ENCODE measurements at places on chromosomes 13 and 19.
A peak's percentile ranks its signal among the peaks of the same experiment; 100 is the strongest.

GRCh38 chr13:74761801-74762757 is 627.9 kb upstream of the KLF12 start:
- no peak for DNase-seq

DNA sequence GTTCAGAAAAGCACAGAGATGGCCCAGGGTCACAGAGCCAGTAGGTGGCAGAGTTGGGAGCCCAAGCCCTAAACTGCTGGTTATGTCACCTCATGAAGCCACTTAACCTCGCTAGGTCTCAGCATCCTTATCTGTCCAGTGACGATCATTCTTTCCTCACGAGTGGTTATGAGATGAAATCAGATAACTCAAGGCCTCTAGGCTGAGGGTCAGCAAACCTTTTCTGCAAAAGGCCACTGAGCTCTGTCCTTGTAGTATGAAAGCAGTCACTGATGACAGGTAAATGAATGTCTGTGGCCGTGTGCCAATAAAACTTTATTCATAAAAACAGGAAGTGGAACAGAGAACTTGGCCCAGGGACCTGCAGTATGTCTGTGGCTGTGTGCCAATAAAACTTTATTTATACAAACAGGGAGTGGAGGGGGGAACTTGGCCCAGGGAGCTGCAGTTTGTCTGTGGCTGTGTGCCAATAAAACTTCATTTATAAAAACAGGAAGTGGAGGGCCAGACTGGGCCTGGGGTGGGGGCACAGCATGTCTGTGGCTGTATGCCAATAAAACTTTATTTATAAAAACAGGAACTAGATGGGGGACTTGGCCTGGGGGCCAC is 71.2 kb downstream of the GNG7 start:
- no peak for DNase-seq

DNA sequence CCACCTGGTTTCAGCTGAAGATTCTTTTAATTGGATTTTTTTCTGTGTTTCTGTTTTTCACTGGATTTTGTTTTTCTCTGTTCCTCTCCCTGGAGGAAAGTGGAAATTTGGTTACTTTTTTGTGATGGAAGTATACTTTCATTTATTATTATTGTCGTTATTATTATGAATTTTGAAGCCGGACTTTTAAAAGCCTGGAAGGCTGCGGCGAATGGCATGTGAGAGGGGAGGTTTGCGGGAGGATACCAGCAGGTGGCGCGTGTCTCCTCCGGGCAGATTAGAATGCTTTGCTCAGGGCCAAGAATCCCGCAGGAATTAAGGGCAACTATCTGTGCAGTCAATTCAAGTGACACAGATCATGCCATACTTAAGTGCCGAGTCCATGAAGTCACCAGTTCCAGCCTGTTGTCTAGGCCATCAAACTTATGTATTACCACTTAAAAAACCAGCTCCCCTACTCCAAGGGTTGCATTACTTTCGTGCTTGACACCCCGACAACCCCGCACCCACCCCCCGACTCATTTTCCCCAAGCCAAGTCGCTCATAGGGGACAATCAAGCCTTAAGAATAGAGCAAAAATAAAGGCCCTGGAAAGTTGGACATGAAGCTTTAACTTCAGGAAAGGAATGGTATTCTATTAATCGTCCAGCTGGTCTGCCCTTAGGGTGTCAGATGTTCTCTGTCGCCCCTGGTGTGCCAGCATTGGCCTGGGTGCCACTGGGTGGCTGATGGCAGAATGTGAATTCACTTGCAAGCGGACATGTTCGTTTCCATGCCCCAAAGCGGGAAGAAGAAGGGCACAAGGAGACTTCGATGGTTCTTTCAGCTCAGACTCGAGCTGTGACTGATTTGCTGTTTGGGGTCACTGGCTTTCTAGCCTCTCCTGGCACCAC is 1.3 kb upstream of the LRCH1 start:
- peak; percentile 81 for DNase-seq

DNA sequence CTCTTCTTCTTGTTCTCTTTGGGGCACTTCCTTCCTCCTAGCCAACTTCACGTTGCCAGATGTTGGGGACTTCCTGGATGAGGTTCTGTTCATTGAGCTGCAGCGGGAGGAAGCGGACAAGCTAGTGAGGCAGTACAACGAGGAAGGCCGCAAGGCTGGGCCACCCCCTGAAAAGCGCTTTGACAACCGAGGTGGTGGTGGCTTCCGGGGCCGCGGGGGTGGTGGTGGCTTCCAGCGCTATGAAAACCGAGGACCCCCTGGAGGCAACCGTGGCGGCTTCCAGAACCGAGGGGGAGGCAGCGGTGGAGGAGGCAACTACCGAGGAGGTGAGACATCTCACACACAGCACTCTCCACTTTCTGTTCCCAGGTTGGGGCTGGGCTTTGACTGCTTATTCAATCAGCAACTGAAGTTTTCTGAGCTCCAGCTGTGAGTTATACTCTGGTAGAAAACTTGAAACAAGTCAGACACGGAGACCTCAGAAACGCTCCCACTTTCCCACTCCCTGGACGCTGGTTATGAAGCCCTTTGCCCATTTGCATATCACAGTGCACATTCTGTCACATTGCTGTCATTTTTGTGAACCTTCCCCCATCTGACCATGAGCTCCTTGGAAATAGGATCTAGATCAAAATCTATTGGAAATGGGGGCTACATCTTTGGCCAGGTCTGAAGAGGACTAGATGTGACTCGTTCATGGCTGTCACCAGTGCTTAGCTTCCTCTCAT is 7.2 kb upstream of the CCDC97 start:
- peak; percentile 80 for DNase-seq

GRCh38 chr13:95188128-95188527 is 113.1 kb downstream of the ABCC4 start:
- DNase-seq = no peak

- no peak for DNase-seq
Measured at GRCh38 chr13:85303630-85304029, 495.6 kb downstream of the SLITRK6 start.

GRCh38 chr13:53138376-53139036 is 109.9 kb downstream of the OLFM4 start:
- no peak for DNase-seq

DNA sequence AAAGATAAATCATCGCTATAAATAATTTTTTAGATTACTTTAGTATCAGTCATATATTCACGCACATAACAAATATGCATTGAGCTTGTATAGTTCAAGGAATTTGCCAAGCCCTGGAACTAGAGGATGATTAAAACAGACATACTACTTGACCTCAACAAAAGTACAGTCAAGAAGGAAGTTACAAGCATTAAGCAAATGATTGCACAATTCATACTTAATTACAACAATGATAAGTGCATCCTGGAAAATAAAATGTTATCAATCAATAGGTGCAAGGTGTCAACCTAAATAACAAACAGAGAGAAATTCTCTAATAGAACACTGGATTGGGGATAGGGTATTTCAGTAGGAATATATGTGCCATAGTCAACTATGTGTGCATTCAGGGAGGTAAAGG is 491.2 kb downstream of the GPC5 start:
- no peak for DNase-seq

DNA sequence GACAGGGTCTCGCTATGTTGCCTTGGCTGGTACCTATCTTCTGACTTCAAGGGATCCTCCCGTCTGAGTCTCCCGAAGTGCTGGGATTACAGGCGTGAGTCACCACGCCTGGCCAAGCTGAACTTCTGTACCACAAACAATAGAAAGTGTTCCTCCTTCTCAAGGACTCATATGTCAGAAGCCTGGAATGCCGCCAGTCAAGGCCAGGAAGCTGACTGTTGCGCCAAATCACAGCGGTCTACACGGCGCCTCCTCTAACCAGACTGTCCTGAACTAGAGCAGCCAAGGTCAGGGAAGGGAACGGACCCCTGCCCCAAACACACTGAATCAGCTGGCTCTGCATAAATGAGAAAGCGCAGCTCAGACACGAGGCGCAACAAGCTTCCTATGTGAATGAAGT is 14.6 kb downstream of the RAB20 start:
- DNase-seq = no peak

- no peak for DNase-seq
Measured at GRCh38 chr13:69690999-69691398, 416.6 kb upstream of the ATXN8OS start.

- no peak for DNase-seq
Measured at GRCh38 chr19:7832009-7832408, 2.0 kb downstream of the EVI5L start.

- DNase-seq = no peak
Measured at GRCh38 chr13:46736541-46737310, 60.2 kb downstream of the ESD start.

DNA sequence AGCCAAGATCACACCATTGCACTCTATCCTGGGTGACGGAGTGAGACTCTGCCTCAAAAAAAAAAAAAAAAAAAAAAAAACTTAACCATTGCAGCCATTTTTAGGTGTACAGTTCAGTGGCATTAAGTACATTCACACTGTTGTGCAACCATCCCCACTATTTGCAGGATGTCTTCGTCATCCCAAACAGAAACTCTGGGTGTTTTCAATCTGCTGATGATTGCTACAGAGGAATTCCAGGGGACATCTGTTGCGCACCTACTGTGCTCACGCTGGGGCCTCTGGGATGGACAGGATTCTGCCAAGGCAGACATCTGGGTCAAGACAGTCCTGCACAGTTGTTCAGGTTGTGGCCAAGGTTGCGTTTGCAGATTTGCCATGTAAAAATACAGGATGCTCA is 2.4 kb upstream of the APOC4 start:
- no peak for DNase-seq

- DNase-seq = no peak
Measured at GRCh38 chr13:109145631-109146030, 516.2 kb downstream of the MYO16 start.

- DNase-seq = no peak
Measured at GRCh38 chr13:101876951-101877350, 424.5 kb downstream of the ITGBL1 start.

DNA sequence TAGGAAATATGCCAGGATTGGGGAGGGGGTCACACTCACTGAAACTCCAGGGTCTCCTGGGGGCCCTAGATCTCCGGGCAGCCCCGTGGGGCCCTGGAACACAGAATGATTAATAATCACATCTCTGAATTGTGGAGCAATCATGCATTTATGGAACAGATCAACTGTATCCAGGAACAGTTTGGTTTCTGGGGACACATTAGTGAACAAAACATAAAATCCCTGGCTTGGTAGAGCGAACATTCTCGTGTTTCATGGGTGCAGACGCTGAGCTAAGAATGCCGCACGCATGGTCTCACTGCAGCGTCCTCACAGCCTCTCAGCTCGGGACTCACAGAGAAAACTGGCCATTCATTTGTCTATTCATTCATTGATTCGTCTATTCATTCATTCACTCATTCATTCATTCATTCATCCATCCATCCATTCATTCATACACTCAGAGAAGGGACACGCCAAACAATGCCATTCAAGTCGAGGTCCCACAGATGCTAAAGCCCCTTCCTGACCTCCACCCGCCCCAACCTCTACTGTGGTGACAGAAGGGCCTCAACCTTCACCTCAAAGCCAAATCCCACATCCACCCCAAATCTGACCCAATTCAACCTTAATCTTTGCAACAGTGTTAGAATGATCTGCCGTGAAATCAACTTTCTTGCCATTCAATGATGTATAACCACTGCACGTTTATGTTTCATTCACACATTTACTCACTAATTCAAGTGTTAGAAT is 35.0 kb upstream of the OLFM2 start:
- DNase-seq = no peak

- no peak for DNase-seq
Measured at GRCh38 chr13:110276553-110276950, 30.4 kb downstream of the COL4A1 start.

DNA sequence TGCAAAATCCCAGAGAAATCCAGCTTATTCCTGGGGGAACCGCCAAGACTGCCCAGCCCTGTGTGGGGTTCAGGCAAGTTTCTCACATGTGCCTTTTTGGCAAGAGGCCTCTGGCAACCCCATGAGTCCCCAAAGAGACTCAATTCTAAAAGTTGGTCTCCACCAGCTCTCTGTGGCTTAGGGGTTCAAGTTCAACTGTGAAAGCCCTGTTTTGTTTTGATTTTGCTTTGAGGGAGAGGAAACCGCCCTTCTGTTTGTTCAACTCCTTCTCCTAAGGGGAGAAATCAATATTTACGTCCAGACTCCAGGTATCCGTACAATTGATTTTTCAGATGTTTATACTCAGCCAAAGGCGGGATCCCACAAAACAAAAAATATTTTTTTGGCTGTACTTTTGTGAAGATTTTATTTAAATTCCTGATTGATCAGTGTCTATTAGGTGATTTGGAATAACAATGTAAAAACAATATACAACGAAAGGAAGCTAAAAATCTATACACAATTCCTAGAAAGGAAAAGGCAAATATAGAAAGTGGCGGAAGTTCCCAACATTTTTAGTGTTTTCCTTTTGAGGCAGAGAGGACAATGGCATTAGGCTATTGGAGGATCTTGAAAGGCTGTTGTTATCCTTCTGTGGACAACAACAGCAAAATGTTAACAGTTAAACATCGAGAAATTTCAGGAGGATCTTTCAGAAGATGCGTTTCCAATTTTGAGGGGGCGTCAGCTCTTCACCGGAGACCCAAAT is 583 bp upstream of the LDLR start:
- no peak for DNase-seq

GRCh38 chr13:47555235-47555634 is 445.8 kb downstream of the SUCLA2 start:
- no peak for DNase-seq

- no peak for DNase-seq
Measured at GRCh38 chr13:103883698-103884097, 817.5 kb upstream of the SLC10A2 start.

- no peak for DNase-seq
Measured at GRCh38 chr13:49298903-49299605, 51.3 kb downstream of the CDADC1 start.

GRCh38 chr13:42660333-42660965 is 86.5 kb downstream of the TNFSF11 start:
- no peak for DNase-seq

DNA sequence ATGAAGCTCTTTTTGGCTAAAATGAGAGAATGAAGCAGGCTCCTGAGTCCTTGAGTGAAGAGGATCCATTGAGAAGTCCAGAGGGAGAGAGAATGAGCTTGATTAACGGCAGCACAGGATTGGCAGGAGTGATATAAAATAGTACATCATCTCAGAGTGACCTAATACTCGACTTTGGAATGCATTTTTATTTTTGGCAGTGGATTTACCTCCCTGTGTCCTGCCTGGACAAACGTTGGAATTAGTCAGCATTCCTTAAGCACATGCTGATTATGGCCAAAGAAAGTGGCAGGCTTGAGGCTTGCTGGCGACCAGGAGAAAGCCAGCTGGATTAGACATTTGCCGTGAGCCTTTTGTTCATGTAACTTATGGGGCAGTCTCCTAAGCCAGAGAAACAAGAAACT is 22.9 kb downstream of the LRCH1 start:
- DNase-seq = no peak

DNA sequence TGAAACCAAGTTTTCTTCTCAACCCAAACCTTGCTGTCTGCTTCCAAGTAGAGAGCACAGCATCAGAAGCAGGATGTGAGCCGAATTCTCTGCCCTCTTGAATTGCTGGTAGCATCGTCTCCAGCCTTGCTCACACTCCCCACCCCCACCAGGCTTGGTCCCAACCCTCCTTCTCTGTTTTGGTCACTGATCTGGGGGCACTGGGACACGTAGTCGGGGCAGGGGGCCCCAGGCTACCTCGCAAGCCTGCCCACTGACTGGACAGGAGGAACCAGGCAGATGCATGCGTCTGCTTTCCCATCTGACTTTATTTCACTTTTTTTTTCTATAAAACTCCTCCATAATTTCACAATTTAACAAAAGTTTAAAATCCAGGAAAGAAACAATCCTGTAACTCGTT is 69.7 kb downstream of the MLLT1 start:
- no peak for DNase-seq

- no peak for DNase-seq
Measured at GRCh38 chr19:50659318-50660087, 10.3 kb downstream of the C19orf81 start.

Data from activated naive CD8-positive, alpha-beta T cell treated with anti-CD3 and anti-CD28 coated beads, Interleukin-2, amount 50 U/mL, for 24 hours (primary cell).